ENCODE measurements at places on chromosomes 3 and 15.

DNA sequence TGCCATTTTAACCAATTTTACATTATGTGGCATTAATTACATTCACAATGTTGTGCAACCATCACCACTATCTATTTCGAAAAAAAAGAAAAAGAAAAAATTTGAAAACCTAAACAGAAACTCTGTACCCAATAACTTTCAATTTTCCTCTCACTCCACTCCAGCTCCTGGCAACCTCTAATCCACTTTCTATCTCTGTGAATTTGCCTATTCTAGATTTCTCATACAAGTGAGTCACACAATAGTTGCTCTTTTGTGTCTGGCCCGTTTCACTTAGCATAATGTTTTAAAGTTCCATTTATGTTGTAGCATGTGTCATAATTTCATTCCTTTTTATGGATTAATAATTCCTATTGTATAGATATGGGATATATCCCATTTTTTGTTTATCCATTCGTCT lies 53.3 kb upstream of the TBC1D5 start:
- DNase-seq, result no peak

DNA sequence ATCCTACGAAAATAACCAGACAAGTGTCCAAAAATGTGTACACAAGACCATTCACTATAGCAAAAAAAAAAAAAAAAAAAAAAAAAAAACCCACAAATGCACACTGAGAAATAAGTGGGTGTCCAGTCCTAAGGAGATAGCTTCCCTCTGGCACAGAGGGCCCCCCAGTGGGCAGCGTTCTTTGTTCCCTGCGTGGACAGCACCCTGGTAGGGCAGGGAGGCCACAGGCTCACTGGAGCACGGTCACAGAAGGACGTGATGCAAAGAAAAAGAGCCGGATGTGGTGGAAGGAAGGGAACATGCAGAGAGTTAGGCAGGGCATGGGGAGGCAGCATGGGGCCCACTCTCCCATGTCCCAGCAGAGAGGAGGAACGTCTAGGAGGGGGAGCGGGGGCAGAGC lies 210.7 kb upstream of the NSMCE3 start:
- no peak for DNase-seq

- DNase-seq, result peak; percentile 82
These were observed at the start of gene RBMS3 for GRCh38 chr3:29280404-29281093. Gene RBMS3 (plus strand): TSS chr3:29281071.

- DNase-seq, result no peak
These were observed 74.9 kb downstream of the RAD18 start for GRCh38 chr3:8888301-8888915.

DNA sequence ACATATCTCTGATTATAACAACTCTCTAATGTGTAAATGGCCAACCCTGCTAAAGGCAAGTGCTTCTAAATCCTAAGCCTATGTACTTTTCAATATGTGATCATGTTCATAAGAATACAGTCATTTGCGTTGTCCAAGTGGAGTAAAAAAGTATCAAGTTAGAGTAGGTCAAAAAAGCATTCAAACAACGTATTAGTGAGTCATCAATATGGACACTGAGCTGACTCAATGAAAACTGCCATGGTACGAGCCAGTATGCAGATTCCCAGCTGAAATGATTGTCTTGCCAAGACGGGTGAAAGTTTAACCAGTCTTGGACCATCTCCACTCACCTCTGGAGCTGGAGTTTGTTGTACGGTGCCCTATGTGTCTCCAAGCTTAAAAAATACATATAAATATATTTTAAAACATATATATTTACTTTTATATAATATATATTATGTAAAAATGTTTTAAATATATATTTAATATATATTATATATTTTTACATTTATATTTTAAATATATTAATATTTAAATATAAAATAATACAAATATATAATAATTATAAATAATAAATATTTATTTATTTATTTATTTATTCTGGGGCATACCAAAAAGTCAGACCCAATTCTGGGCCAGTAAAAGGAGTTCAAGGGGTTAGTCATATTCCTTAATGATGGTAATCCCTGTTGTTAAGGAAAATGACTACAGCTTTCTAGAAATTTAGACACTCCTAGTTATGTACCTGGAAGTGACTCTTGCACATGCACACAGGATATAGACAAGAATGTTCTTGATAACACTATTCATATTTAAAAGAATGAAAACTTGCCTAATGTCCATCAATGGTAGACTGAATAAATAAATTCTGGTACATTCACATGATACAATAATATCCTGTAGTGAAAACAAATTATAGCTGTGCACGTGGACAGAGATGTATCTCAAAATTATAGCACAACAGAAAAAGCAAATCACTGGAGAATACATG lies 27.2 kb downstream of the PLSCR4 start:
- DNase-seq, result no peak

GRCh38 chr3:13884851-13885703 lies 5.2 kb upstream of the WNT7A start:
- DNase-seq, result peak; percentile 60

DNA sequence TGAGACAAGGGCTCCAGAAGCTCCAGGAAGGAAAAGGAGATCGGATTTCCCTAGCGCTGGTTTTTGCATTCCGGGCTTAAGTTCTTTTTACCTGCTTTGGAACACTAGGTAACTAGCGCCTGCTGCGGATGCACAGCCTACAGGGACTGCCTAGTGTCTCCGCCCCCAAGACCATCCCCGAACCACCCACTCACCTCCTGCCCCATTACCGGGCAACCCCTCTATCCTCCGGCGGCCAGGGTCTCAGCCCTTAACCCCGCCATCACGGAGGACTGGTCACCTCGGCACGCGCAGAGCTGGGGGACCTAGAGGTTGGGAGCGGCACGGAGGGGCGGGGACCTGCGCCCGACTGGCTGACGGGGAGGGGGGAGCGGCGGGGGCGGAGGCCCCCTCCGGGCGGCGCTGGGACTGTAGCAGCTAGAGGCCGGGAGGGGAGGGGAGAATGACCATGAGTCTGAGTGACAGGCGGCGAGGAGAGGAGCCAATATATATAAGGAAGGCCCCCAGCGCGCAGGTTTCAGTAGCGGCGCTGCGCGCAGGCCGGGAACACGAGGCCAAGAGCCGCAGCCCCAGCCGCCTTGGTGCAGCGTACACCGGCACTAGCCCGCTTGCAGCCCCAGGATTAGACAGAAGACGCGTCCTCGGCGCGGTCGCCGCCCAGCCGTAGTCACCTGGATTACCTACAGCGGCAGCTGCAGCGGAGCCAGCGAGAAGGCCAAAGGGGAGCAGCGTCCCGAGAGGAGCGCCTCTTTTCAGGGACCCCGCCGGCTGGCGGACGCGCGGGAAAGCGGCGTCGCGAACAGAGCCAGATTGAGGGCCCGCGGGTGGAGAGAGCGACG lies at the start of gene DLL4:
Gene DLL4 (plus strand): TSS at position 520 of the 839 bp plus-strand sequence. CDS start 329 bp downstream, outside the sequence.
- peak; percentile 98 for DNase-seq

GRCh38 chr3:185632996-185633395 lies 46.9 kb downstream of the SENP2 start:
- no peak for DNase-seq

GRCh38 chr15:60101416-60101815 lies 97.3 kb downstream of the FOXB1 start:
- no peak for DNase-seq

DNA sequence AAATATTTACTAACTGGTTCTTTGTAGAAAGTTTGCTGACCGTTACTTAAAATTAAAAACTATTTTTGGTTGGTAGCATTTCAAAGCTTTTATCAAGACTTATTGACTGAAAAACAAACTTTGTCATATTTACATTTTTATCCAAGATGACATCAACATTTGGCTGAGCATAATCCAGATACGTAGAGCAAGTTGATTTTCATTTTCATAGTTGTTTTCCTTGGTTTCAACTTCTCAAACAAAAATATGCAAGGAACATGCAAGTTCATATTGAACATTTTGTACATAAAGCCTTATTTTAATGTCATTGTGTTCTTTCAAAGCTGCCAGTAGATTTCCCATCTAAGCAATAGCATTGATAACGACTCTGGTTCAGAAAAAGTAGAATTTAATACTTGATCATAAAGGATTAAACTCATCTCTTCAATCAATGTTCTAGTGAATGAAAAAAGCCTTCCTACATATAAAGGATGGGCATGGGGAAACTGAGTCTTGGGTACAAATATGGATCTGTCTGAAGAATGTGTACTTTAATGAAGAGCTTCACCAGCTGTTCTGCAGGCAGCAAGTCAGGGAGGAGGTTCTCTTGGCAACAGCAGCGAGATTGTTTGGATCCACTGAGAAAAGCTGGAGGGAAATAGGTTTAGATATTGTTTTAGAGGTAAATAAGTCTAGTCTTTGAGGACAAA lies 5.6 kb downstream of the RAB8B start:
- DNase-seq, result no peak

DNA sequence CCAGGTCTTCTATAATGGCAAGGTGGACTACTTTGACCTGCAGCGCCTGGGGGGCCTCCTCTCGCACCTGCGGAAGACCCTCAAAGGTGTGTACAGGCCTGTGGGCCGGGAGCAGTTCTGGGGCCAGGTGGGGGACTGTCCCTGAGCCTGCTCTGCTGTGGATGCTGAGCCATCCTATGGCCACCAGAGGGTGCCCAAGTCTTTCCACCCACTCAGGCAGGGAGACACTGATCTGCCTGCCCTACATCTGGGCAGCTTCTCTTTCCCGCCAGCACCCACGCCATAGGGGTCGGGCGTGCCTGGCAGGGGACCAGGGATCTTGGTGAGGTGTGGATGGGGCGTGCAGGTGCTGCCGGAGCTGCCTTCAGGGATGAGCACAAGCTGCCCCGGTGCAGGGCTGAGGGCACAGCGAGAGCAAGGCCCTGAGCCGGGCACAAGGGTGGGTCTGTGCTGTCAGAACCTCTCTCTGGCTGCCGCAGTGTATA lies 14.1 kb downstream of the RNF123 start:
- peak; percentile 68 for DNase-seq

DNA sequence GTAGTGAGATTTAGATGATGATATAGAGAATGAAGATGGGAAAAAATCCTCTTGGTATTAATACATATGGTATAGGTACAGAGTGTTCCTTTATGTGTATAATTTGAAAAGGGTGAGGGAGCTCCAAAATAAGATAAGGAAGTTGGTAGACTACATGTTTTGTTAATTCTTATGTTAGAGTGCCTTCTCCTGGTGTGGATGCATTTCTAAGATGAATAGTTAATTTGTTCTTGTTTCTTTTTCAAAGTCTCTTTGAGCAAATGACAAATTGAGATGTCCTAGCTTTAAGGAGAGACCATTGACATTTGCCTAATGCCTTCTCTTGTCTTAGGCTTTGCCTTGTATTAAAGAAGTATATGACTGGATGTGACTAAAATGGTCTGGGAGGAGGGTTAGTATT lies 34.1 kb downstream of the AKAP13 start:
- DNase-seq, result peak; percentile 11

- no peak for DNase-seq
These were observed 89.2 kb downstream of the FBN1 start for GRCh38 chr15:48556159-48556897.
